ENCODE measurements at places on chromosomes 12 and 14.

- no peak for DNase-seq
These were observed 113.6 kb downstream of the SLC15A5 start for GRCh38 chr12:16163901-16164300.

GRCh38 chr14:89958966-89959365, 3.2 kb downstream of the TDP1 start:
- DNase-seq: no peak

GRCh38 chr14:62079038-62079437, 316.8 kb downstream of the SNAPC1 start:
- no peak for DNase-seq

DNA sequence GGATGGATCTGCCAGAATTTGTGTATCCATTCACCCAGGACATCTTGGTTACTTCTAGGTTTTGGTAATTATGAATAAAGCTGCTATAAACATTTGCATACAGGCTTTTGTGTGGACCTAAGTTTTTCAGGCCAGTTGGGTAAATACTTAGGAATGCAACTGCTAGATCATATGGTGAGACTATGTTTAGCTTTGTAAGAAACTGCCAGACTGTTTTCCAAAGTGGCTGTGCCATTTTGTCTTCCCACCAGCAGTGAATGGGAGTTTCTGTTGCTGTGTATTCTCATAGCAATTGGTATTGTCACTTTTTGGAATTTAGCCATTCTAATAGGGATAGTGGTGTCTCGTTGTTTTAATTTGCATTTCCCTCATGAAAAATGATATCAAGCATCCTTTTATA, 133.0 kb downstream of the KIF26A start:
- no peak for DNase-seq

DNA sequence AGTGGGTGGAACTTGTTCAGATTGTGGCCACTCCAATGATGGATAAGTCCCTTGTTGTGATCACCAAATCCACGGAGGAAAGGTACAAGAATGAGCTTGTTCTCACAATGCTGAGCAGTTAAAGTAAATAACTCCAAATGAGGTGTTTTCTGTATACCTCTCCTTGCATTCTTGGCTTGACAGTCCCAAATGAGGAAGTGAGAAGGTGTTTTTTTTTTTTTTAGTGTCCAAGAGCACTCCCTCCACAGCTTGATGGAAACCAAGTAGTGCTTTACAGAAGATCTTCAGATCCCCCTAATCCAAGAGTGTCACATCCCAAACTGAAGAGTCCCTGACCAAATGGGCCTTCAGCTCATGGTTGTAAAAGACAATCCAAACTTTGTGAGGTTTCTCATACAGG, 153.6 kb downstream of the ATP23 start:
- no peak for DNase-seq

DNA sequence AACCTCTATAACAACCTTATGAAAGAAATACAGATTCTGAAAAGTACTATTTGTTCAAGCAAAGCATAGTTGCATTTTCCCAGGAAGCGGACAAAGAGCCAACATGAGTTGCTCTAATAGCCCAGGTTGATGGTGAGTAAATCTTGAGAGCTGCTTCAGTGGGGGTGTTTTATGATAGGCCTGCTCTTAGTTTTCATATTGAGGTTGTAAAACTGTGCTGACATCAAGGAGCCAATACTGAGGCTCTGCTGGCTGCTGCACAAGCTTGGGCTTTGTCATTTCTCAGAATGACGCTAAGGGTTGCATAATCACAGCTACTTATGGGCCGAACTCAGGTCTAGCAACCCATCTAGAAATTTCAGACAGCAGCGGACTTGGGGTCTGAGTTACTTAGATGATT, 11.5 kb downstream of the TBC1D30 start:
- DNase-seq: no peak

GRCh38 chr14:76761960-76762410, 717 bp downstream of the VASH1 start:
- DNase-seq: no peak

DNA sequence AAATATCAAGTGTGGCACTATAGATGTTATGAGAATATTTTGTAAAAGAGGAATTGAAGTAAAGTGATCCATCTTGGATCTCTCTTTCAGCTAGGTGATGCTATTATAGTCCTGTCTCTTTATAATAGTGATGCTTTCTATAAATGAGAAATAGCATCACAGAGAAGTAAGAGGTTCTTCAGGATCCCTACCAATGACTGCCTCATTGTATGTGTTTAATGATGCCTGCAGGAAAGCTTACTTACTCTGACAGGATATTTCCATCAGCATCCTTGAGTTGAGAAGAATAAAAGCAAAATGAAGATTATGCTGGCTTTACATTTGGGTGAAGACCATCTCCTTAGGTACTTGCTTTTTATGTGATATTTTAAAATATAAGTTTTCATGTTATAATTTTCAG, 846.0 kb upstream of the LRFN5 start:
- no peak for DNase-seq

GRCh38 chr12:13724136-13724535, 257.3 kb downstream of the GRIN2B start:
- DNase-seq: no peak

- DNase-seq: no peak
These were observed 904 bp upstream of the FAM177A1 start for GRCh38 chr14:35044939-35045797.

DNA sequence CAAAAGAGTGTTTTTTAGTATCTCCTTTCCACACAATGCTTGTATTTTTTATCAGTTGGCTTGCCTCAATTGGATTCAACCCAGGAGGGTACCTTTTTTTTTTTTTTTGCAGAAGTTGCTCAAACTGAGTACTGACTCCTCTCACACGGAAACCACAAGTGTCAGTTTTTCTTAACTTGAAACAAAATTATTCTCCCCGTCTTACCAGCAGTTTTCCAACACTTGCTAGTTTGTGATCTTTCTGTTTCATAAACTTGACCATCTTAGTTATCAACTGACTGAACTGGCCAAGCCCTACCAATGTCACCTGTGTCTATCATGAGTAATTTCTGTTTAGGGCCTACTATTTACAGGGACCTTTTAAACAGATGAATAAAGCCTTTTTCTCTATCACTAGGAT, 34.1 kb upstream of the ITPR2 start:
- DNase-seq: no peak

- no peak for DNase-seq
These were observed 99.2 kb downstream of the SCARB1 start for GRCh38 chr12:124764451-124764850.

DNA sequence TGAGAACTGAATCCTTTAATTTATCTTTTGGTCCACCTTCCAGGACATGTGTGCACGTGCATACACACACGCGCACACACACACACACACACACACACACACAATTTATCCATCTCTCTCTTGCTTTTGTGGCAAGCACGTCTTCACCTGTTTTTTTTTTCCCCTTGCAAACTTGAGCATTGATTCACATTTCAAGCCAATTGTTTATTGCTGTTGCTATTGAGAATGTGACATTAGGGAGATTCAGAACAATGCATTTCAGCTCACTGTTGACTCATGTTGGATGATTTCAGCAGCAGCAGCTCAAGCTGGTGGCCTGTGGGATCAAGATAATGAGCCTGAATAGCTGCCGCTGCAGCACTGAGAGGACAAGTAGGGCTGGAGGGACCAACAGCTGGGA, 128.9 kb downstream of the SNAPC1 start:
- no peak for DNase-seq

- DNase-seq: no peak
These were observed 78.3 kb downstream of the SERPINA3 start for GRCh38 chr14:94690486-94690885.

DNA sequence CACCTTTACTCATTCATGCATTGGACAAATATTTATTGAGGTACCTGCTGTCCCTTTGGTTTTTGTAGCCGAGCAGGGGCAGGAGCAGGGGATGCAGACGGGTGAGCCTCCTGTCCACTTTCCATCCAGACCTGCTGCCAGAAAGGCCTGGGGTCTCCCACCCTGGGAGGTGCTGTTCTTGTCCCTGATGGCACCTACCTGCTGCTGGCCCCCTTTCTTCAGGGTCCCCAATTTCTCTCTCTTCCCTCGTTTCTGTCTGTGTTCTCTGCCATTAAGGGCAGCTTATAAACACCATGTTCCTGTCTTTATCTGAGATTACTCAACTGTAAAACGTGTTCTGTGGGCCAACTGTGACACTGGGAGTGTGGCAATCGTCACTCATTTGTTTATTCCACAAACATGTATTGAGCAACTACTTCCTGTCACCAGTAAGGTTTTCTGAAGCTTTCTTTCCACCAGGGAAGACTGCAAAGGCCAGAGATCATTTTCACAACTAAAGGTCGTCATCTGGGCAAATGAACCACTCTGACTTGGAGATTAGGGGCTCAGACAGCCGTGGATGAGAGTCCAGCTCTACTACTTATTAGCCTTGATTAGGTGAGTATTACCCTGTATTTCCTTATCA, at the start of gene HAL:
Gene HAL, minus strand, starts transcription at position 311 of the 625 bp plus-strand sequence. CDS start 434 bp downstream, outside the sequence.
- no peak for DNase-seq

DNA sequence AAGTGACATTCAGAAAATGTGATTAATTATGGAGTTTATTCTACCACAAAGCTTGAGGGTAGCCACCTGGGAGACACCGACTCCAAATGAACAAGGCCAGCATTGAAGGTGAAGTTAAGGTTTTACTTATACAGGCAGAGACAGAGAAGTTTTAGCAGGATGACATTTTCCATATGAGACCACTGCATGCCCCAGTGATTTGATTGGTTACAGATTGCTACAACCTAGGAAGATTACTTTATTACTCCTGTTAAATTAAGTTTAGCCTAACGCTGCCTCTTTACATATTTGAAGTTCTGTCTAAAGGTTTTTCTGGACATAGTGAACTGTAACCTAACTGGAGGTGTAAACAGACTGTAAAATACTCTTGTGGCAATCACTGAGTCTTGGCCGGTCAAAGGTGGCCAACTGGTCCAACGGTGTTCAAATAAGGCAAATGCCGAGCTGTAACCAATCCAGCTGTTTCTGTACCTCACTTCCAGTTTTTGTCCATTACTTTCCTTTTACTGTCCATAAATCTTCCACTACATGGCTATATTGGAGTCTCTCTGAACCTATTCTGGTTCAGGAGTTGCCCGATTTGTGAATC, 57.2 kb downstream of the RIN3 start:
- DNase-seq: no peak

- no peak for DNase-seq
These were observed 677 bp downstream of the ATP2A2 start for GRCh38 chr12:110281549-110282299.

DNA sequence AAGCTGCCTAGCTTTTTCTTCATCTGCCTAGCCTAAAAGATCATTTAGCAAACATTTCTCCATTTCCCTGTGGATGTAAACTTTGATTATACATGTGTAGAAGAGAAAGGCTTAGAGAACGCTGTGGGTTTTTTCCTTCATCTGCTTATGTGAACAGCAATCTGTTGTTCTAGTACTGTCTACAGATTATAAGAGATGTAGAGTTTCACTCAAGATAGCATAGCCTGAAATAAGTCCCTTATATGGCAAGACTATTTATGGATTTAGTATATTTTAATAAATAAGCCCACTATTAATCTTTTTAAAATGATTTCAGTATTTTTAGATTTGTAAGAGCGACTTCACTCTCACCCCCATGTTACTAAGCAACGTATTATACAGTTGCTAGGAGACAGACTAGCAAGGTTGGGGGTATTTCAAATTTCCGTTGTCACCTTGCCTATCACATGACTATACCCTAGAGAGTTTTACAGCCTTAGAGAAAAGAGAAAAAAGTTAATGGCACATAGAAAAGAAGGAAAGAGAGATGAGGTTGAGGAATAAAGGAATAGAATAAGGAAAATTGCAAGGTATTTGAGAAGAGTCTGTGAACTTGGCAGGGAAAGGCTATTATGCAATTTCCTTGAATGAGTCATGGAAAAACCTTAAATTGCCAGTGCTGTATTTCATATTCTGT, 12.2 kb upstream of the TUBA1A start:
- no peak for DNase-seq

DNA sequence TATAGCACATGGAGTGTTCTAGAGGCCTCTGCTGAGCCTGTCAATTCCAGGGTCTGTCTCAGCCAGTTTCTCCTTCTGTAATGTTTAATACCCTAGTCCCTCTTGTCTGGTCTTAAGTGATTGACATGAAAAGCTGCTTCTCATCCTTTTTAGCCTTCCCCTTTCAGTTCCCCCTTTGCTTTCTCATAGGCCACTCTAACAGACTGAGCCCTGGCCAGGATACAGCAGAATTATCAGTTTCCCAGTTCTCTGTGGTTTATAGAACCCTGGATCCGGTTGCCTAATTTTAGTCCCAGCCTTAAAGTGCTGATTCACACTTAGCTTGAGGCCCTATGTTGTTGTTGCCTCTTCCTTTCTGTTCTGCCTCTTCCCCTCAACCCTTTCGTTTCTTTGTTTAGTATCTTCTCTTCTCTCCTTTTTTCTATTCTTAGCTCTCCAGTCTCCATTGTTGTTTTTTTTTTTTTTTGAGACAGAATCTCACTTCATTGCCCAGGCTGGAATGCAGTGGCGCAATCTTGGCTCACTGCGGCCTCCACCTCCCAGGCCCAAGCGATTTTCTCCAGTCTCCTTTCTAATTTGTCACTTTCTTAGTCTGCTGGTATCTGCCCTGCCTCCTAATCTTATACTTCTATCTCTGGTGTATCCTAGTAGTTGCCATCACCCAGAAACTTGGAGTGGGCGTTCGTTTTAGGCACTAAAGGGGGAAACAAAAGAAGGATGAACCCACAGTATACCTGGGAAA, 2.9 kb upstream of the BIN2 start:
- no peak for DNase-seq

DNA sequence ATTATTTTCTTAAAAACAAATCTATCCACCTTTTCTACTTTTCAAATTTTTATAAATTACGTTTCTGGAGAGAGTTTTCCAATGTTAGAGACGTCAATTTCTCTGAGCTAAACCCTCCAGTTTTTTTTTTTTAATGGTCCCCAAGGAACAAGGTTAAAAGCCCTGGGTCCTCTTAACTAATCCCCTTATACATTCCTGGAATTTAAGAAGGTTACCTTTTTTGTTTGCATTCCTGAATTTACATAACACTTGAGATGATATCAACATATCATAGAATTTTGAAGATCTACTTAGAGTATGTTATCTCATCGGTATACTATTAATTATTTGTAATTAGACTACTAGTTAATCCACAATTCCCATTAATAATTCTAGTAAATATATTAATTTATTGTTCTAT, 662.2 kb upstream of the LRFN5 start:
- DNase-seq: no peak

GRCh38 chr14:68594737-68595380, 198.0 kb downstream of the ZFP36L1 start:
- no peak for DNase-seq

GRCh38 chr14:91369628-91370445, 47.8 kb downstream of the CCDC88C start:
- no peak for DNase-seq

- no peak for DNase-seq
These were observed 425.6 kb downstream of the NRXN3 start for GRCh38 chr14:78595797-78596196.

DNA sequence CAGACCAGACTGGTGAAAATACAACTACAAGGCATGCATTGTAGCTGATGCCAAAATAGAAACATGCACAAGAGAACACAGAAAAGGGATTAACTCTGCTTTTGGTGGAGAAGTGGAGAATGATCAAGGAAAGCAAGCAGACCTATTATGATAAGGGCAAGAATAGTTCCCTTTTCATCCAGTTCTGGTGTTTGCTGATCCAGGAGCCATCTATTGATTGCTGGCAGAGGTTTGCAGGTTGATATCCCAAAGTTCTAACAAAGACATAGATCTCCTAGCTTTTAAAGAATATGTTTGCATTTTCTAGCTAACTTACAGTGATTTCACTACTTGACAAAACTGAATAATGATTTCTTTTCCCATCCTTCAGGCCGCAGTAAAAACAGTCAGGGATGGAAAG, 166.2 kb upstream of the CDKN3 start:
- no peak for DNase-seq

GRCh38 chr14:73472185-73473114, 14.1 kb upstream of the NUMB start:
- no peak for DNase-seq

GRCh38 chr14:64562436-64562835, 12.7 kb downstream of the PPP1R36 start:
- no peak for DNase-seq
